ENCODE measurements at places on chromosomes 2 and 18.

DNA sequence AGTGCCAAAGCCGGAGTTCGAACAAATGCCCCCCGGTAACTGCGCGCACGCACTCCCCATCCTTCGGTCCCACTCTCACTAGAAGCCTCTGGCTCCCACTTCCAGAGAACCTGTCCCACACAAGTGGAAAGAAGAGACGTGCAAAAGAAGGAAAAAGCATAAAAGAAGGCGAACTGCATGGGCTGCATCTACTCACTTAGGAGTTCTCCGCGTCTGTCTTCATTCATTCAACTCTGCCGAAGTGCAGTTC lies 312 bp downstream of the NR4A2 start:
- no peak for DNase-seq

GRCh38 chr2:213129311-213129710 lies 22.1 kb downstream of the IKZF2 start:
- no peak for DNase-seq

GRCh38 chr18:23986600-23987359 lies 27.8 kb upstream of the TTC39C start:
- no peak for DNase-seq

DNA sequence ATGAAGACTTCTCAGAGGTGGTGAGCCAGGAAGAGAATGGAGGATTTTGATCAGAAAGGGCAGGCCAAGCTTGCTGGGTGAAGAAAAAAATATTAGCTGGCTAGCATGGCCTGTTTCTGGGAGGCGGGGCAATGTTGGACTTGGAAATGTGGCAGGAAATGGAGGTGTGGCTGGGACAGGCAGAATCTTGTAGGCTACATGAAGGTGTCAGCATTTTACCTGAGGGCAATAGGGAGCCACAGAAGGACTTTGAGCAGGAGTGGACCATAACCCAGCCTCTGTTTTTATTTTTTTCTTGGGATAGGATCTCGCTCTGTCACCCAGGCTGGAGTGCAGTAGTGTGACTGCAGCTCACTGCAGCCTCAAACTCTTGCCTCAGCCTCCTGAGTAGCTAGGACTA lies 31.7 kb downstream of the EMX1 start:
- DNase-seq = no peak

DNA sequence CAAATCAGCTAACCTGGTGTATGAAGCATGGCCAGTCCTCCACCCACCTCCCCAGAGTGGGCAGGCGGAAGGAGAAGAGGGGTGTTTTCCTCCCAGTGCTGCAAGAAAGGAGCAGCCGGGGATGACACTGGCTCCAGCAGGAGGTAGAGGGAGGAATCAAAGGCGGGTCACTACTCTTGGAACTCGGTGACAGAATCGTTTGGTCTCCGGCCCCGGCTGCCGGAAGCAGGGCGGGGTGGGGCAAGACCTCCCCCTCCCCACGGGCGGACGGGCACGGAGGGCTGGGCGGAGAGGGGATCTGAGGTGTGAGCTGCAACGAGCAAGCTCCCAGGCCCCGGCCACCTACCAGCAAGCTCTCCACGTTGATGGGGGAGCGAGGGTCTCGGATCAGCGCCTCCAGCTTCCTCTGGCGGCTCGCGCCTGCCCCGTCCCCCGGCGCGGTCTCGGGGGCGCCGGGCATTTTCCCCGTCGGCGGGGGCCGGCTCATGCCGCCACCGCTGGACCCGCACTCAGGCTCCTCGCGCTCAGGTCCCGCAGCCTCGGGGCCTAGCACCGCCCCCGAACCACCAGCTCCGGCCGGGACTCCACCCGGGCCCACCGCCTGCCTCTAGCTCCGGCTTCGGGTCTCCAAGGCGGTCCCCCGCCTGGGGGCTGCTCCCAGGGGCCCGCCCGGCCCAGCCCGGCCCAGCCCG lies 640 bp downstream of the ROCK2 start:
- DNase-seq = peak; percentile 12

- DNase-seq = no peak
Observed at GRCh38 chr2:70947556-70948184, 12.0 kb downstream of the ATP6V1B1 start.

DNA sequence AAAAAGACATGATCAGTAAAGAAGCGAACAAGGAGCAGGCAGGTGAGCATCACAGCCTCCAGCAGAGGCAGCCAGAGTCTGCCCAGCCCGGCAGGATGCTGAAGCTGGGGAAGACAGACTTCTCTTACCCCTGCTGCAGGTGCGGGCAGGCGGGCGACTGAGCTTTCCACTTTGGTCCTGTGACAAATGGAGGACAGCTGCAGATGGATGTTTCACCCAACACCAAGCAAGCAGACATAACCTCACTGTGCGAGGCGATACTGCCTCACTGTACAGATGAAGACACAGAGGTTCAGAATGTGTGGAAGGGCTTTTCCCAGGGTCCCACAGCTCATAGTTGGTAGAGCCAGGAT lies 251.0 kb downstream of the AFF3 start:
- no peak for DNase-seq

- no peak for DNase-seq
Observed at GRCh38 chr2:22912398-22912797, 472.6 kb upstream of the KLHL29 start.

DNA sequence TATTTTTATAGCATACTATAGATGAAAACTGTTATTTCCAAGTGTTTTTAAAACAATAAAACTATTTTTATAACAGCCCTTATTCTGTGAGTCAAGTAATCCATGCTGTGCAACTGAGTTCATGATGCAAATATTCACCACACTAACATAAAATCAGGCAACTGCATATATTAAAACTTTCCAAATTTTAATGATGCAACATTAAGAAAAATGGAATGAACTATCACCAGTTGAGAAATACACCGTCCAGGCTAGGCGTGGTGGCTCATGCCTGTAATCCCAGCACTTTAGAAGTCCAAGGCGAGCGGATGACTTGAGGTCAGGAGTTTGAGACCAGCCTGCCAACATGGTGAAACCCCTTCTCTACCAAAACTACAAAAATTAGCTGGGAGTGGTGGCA lies 114.5 kb downstream of the CDH2 start:
- no peak for DNase-seq

- no peak for DNase-seq
Observed at GRCh38 chr2:67760995-67761394, 301.8 kb downstream of the C1D start.

- DNase-seq = no peak
Observed at GRCh38 chr2:75067506-75067905, 109.1 kb downstream of the POLE4 start.

GRCh38 chr18:10404168-10404567 lies 50.3 kb upstream of the APCDD1 start:
- no peak for DNase-seq

DNA sequence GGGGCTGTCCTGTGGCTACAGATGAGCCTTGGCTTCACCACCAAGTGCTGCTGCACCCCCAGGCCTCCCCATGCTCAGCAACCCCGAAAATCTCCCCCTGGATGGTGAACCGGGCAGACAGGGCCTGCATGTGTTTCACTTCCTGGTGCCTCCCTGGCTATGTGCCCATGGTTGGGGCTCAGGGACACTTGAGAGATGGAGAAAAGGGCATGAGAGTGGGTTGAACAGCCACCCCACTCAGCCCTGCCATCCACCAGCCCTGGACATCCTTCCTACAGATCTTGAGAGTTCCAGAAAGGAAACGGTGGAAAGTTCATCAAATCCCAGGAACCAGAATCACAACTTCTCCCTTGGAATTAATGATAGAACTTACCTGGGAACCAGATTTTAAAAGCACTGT lies 74.7 kb upstream of the TEX51 start:
- no peak for DNase-seq

DNA sequence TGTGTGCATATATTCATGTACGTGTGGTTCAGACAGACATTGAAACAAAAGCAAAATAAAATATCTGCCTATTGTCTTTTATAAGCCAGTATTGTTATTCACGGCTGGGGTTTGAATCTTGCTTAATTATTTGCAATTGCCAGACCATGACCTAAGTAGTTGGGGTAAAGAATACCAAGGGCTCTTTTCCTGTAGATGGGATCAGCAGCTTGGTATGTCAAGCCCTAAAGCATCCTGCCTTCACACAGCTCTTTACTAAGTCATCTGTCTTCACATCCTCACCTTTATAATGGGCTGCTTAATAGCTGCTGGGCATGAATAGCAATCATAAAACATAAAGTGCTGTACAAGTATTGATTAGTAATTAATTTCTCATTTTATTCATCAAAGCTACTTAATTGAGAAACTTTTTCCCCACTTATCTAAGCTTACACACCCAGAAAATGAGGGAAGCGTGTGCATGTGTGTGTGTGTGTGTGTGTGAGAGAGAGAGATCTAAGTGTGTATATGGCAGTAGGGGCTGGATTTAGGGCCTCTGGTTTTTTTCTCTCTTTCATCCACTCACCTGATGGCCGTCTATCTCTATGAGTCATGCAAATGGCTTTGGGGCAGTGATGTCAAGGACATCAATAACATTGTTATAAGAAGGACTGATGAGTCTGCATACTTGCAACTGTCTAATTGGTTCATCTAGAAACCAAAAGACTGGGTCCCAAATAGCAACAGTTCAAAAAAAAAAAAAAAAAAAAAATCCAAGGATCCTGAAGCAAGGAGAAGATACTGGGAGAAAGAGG lies 244.1 kb upstream of the TNP1 start:
- DNase-seq = no peak

DNA sequence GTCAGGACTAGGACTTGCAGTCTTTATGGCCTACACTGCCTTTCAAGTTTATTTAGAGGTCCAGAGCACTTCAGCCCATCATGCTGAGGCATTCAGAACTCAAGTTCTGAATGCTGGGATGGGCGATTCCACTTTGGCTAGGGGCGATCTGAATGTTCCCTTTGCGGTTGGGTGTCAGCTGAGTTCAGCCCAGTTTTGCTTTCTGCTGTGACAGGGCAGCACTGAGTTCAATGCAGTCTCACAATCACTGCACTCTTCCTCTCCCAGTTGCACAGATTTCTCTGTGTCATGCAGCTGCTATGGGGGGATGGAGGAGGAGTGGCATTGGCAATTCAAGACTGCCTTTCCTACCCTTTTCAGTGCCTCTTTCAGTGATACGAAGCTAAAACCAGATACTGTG lies 1232.0 kb upstream of the FAM98A start:
- DNase-seq = no peak

- no peak for DNase-seq
Observed at GRCh38 chr2:218027426-218028188, 24.8 kb upstream of the TNS1 start.

DNA sequence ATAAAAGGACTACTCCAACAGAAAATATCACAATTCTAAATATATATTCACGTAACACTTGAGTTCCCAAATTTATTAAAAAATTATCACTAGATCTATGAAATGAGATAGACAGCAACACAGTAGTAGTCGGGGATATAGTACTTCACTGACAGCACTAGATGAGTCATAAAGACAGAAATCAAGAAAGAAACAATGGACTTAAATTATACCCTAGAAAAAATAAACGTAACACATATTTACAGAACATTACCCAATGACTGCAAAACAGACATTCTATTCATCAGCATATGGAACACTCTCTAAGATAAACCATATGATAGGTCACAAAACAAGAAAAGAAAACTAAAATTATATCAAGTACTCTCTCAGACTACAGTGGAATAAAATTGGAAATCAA lies 429.4 kb downstream of the MBD2 start:
- DNase-seq = no peak

DNA sequence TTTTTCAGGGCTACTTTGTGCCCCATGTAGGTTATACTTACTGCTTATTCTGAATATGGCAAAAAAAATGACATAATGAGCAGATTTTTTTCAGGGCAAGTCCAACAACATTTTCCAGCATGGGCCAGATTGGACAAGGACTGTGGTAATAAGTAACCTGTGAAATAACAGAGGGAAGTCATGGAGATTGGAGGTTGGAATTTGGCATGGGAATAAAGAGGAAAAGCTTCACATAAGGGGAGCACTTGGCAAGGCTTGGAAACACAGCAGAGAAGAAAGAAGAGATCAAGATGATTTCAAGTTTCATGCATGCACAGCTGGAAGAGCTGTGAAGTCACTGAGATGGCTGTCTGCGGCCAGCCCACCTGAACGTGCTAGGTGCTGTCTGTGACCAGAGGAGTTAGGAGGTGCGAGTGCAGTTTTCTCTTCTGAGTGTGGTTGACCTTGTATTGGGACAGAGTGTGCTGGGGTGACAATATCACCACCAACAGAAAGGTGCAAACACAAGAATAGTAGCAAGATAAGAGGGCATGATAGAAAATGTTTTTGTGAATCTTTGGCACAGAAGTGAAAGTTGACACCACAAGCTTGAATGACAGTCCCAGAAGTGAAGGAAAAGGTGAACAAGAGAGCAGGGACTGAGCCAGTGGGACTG lies 71.1 kb upstream of the DSC1 start:
- DNase-seq = no peak

Measured in activated effector memory CD4-positive, alpha-beta T cell treated with Interleukin-2 at 50 U/mL for 16 hours (primary cell).